ENCODE measurements at places on chromosomes 3 and 15.

- DNase-seq: peak; percentile 8
These were observed 447 bp upstream of the SHQ1 start for GRCh38 chr3:72848703-72849081.

- no peak for DNase-seq
These were observed 480.5 kb upstream of the CBLB start for GRCh38 chr3:106349191-106349881.

DNA sequence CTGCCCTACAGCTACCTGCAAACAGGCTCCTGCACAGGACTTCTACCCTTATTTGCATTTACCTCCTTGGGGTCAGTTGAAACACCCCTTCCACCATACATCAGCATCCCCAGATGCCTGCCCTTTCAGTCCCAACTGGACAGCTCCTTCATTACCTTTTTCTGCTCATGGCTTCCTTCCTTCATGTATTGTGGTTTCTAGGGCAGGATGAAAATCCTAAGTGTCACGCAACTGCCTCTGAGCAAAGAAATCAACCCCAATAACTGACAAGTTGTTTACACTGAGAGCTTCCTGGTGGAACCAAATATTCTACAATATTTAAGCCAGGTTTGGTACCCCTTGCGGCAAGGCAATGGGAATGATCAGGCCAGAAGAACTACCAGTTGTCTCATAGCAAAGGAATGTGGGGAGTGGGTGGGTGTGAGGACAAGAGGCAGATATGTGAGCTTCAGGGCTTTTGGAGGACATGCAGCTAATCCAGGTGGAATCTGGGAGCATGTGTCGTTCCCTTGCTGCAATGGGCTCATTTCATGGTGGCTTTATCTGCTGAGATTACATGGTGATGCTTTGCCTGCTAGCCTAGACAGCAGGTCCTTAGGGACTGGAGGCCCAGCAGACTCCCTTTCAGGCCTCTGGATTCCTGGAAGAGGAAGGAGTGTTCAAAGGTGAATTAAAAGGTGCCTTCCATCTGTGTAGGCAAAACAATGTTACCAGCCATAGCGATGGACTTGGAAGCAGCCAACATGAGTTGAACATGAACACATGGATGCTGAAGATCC is 34.9 kb downstream of the PPCDC start:
- no peak for DNase-seq

GRCh38 chr15:49712846-49713450 is 92.1 kb downstream of the DTWD1 start:
- no peak for DNase-seq

GRCh38 chr3:40899286-40899712 is 300.0 kb upstream of the CTNNB1 start:
- no peak for DNase-seq

- DNase-seq: no peak
These were observed 95.0 kb upstream of the PLSCR4 start for GRCh38 chr3:146345900-146346299.

All from activated T-helper 9 cell treated with anti-CD3 and anti-CD28 coated beads, Interleukin-2, amount 50 U/mL, for 16 hours (primary cell).